NCI-H1092 treated with DMSO at 0.1 percent for 48 hours (cell line): ENCODE measurements at places on chromosomes 3 and 15.

GRCh38 chr3:153291059-153291685, 129.1 kb downstream of the RAP2B start:
- DNase-seq: no peak

- DNase-seq: no peak
Measured at GRCh38 chr15:83794209-83794608, 140.3 kb downstream of the ADAMTSL3 start.

- no peak for DNase-seq
Measured at GRCh38 chr3:66037986-66038369, 740 bp downstream of the MAGI1 start.

DNA sequence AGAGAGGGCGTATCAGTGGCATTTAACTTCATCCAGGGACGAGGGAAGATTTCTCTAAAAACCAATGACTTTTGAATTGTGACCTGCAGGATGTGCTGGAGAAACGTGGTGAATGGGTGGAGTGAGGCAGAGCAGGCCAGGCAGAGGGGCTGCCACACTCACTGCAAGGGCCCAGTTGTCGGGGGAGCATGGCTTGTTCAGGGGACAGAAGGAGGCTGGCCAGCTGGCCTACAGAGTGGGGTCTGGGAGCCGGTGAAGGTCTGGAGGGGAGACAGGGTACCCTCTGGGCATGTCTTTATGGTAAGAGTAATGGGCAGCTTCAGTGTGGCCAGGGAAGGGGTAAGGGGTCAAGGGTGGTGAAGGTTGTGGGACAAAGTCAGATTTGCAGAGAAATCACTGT, 225.2 kb upstream of the RGMA start:
- DNase-seq: no peak

DNA sequence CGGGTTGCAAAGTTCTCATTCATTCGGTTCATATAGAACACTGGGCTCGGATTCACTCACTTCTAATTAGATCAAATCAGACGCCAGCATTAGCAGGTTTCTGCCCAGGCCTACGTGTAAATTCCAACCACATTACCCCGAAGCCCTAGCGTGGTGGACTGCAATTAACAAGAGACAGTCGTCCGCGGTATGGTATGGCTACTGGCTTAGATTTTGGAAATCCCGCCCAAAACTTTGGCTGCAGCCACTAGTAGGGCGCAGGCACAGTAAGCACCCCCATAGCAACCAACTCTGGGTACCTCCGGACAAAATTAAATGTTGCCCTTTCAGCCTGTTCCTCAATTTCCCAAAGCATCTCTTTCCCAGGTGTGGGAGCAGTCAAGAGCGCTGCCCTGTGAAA, 771 bp downstream of the RARRES1 start:
- no peak for DNase-seq

- no peak for DNase-seq
Measured at GRCh38 chr3:81472600-81473362, 288.7 kb downstream of the GBE1 start.

GRCh38 chr3:69879051-69879450, 120.5 kb upstream of the SAMMSON start:
- DNase-seq: no peak

- no peak for DNase-seq
Measured at GRCh38 chr15:100334015-100334414, 7.8 kb downstream of the ADAMTS17 start.

GRCh38 chr3:140441006-140441405, 236.9 kb upstream of the TRIM42 start:
- no peak for DNase-seq

DNA sequence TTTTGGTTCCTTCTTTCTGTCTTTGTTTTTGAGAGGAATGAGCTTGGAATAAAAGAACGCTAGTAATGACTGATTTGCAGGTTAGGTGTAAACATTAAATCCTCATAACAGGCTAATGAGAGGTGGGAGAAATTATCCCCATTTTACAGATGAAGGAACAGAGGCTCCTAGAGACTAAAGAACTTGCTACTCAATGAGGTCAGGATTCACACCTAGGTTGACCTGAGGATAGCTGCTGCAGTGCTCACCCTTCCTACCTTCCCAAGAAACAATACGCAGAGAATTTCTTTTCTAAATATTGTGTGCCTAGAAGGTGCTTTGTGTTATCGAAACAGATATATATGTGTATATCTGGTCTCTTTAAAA, 106.3 kb downstream of the IGF1R start:
- DNase-seq: no peak

- DNase-seq: no peak
Measured at GRCh38 chr3:43436507-43437140, 150.3 kb downstream of the SNRK start.

DNA sequence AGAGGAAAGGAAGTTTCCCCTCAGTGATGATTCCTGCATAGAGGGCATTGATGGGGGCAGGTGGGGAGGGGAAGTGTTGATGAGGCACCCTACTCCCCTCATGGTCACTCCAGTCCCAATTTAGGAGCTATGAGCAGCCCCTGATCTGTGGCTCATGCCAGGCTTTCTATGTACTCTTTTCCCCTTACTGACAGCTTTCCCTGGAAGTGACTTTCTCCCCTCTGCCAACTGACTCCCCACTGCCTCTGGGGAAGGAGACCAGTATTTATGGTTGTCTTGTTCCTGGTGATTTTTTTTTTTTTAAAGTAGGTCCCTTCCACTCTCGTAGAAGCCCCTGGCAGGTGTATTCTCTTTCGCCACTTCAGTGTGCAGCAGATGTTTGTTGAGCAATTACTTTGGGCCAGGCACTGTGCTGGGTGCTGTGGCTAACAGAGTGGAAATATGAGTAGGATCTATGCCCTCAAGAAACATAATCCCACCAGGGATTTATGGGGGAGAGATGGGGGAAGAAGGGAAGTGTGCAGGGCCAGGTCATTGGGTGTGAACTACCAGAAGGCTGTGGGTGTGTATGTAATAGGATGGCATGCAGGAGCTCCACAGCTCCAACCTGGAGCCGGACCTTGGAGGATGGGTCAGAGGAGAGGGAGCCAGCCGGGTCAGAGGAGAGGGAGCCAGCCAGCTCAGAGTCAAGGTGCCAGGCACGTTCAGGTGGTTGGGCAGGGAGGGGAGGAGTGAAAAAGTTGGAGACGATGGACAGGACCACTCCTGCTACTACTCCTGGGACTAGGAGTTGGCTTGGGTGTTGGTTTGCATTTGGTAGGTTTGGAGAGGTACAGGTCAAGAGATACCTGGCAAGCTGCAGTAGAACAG, 3.5 kb downstream of the SMAD6 start:
- no peak for DNase-seq

GRCh38 chr3:71710906-71711494, 14.2 kb downstream of the EIF4E3 start:
- DNase-seq: peak; percentile 9

DNA sequence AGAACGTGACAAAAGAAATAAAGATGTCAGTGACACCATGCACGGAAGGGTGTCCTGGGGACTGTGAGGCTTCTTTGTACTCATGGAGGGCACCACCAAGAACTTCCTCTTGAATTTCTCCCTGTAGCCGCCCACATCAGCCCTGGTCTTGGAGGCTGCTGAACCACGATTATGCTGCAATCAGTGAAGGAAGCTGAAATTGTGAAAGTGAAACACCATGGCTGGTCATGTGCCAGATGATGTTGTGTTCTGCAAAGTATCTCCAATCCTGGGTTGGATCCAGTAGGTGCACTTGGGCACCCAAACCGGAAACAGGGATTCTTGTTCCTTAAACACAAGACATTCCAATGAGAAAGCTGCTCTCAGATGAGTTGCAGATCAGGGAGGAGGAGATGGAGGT, 104.4 kb upstream of the GOLGA6L6 start:
- no peak for DNase-seq

DNA sequence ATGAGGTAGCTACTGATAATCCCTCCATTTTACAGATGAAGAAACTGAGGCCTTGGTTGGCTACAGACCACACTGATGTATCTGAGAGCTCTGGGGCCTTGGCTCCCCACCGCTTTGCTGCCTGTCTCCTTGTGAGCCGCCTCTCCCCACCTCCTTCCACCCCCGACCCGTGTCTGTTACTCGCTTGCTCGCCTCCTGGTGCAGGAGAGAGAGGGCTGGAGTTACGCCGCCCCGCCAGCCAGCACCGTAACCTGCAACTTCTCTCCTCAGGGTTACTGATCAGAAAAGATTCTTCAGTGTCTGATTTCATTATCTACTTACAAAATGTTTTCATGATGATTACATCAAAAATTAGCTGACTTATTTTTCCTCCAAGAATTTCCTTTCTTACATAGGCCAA, 34.1 kb downstream of the TM2D3 start:
- no peak for DNase-seq

DNA sequence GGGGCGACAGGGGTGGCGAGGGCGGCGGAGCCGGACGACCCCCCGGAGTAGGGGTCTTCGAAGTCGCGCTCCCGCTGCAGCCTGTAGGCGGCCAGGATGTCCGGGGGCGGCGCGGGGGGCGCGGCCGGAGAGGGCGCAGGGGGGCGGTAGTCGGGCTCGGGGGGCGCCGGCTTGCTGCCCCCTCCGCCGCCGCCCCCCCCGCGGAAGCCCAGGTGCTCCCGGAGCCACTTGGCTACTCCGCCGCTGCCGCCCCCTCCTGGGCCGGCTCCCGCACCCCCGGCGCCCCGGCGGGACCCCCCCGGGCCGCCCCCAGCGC, 230 bp downstream of the SHF start:
- DNase-seq: no peak

DNA sequence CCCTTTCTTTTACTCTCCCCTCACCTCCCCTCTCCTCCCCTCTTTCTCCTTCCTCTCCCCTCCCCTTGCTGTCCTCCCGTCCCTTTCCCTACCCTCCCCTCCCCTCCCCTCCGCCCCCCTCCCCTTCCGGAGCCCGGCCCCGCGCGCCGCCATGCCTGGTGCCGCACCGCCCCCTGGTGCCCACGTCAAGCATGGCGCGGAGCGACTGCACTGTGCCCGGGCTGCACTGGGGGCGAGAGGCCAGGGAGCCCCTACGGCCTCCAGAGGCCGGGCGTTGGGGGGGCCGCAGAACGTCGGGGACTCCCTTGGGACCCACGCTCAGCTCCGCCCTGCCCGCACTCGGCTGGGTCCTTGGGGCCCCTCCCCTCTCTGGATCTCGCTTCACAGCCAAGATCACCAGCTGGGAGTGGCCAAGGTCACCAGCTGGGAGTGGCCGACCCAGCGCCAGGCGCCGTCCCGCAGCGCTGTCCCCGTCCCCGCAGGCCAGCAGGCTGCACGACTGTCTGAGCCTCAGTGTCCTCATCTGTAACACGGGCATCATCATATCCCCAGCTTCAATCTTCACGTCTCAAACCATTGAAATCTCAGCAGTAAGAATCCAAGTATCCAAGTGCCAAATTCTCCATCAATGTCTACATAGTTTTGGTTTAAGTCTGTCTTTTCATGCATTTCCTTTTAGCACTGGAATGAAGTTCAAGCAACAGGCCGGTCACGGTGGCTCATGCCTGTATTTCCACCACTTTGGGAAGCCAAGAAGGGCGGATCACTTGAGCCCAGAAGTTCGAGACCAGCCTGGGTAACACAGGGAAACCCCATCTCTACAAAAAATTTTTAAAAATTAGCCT, 42.5 kb downstream of the TPRA1 start:
- DNase-seq: peak; percentile 67

- peak; percentile 41 for DNase-seq
Measured at GRCh38 chr3:132417695-132418411, 551 bp downstream of the DNAJC13 start.

DNA sequence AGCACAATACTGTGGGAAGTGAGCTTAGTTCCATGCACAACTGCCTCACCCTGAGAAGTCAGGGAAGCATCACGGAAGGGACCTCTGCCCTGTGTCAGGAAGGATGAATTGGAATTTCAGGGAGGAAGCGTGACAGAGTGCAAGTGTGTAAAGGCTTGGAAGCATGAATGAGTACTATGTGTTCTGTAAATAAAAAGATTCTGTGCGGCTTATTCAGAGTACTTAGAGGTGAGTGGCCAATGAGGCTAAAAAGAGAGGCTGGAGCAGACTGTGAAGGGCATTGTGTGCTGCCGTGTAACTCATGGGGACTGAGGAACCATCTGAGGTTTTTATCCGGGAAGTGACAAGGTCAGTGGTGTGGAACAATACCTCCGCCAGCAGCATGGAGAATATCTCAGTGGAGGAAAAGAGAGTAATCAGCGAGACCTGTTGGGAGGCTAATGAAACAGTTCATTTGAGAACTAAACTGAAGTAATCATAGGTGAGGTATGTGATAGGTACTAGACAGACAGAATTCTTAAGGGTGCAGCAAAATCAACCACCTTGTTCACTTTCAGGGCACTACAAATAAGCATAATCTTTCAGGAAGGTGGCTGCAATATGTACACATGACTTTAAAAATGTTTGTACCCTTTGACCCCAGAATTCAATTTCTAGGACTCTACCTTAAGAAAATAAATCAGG, 64.9 kb upstream of the SPRED1 start:
- DNase-seq: no peak

DNA sequence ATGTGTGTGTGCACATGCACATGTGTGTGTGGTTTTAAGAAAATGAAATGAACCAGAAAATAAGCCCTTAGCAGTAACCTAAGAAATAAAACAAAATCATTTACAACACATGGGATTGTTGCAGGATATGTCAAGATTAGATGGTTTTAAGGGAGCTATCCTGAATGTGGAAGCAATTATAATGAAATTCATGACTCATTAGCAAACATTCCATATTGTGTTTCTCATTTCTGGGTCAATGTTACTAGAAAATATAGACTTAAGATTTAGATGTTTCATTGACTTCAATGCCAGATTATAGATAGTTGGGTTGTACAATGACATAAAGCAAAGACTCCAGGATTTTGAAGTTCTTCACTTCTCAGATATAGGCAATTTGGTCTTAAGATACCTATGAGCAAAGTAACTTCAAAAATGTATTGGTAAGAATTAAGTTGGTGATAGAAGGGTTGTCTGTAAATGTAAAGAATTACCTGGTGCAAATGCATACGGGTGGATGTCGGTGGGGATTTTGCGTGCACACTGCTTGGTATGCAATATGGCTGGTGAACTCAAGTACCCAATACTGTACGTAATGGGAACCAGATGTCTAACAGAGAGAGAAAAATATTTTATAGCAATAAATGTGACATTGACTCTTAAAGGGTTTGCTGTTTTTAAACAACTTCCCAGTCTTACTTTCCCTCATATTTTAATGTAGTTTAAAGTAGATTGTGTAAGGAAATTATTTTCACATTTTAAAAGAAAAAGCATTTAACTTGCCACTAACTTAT, 53.9 kb upstream of the NR2F2 start:
- no peak for DNase-seq

GRCh38 chr15:57470543-57470942, 94.2 kb downstream of the CGNL1 start:
- no peak for DNase-seq

GRCh38 chr3:101319531-101319930, 844 bp downstream of the IMPG2 start:
- DNase-seq: no peak
